ENCODE measurements at places on chromosomes 4 and X.

- DNase-seq: no peak
These were observed 22.2 kb downstream of the CRMP1 start for GRCh38 chr4:5870701-5871100.

DNA sequence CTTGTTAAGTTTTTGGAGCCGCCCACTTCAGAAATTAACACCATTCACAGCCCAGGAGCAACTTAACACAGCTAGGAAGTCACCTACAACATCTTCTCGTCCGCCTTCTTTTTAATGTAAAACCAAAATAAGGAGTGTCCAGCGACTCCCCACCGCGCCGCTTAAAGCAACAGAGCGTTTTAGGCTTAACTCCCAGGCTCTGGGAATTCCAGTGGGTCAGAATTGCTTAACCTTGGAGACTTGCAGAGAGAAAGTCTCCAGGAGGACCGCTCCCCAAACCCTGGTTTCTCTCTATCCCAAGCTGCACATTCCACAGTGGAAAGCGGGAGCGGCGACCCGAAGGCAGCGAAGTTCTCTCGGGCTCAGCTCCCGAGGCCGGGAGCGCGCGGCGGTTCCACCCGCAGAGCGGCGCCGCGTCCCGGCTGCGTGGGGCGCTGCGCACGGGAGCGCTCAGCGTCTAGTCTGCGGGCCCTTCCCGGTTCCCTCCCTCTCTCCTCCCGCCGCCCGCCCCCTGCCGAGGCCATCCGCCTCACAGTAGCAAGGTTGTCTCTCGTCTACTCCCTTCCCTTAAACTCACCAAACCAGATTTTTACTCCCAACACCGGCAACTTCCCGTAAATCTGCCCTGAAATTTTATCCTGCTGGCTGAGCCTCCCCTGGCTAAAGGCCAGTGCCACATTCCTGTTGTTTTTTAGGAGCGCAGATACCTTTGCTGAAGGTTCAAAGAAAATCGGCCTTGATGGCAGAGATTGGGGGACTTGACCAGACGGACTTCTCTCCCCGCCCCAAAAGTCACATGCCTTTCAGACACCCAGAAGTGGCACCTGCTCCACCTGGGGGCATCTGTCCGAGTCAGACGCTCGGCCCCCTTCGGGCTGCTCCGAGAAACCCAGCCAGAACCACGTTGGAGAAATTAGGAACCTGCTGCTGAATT lies at the start of gene RBM47:
RBM47 (minus strand) TSS at position 464 of the 934 bp plus-strand sequence. CDS start 190,971 bp downstream, outside the sequence.
- peak; percentile 36 for DNase-seq

GRCh38 chr4:171851295-171851694 lies 38.1 kb downstream of the GALNTL6 start:
- DNase-seq: no peak

DNA sequence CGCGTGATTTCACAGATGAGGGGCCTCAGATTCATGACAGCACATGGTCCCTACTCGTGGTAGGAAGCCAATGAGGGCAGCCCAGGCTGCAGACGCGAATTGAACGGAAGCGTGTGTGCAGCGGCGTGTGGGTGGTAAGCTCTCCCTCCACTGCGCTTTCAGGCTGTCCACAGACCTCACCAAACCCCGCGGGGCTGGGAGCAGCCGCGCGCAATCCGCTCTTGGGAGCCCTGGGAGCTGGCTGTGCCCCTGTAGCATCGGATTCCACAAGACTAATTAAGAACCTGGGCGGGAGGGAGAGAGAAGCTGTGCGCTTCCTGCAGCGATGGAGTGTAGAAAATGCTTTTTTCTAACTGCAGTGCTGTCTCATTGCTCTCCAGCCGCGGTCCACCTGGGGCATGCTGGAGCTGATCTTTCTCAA lies 134.9 kb downstream of the STOX2 start:
- no peak for DNase-seq

DNA sequence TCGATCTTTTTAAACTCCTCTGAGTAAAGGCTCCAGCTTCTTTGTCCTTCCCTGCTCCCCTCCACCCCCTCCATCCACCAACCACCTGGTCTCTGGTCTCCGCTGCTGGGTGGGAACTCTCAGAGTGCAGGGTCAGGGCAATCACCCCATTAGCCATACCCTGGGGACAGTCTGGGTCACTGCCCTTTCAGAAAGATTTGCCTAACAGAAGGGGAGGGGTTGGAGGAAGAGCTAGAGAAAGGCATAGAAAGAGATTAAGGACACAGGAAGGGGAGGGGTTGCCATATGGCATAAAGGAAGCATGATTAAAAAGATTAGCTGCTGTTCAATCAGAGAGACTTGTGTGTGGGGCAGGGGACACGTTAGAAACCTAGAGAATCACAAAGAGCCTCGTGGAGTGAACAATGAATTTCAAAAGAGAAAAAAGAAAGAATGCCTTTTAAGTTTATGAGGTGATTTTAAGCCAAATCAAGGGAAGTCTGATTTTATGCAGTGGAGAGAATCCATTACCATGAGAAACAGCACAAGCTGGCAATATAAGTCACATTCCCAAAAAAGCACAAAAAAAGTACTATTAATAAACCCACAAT lies 115.5 kb upstream of the ACSL4 start:
- no peak for DNase-seq

GRCh38 chr4:182717788-182718583 lies 199.2 kb downstream of the DCTD start:
- DNase-seq: no peak

- no peak for DNase-seq
These were observed 23.1 kb upstream of the NAP1L5 start for GRCh38 chr4:88720451-88721428.

GRCh38 chr4:145012841-145013240 lies 85.2 kb downstream of the ANAPC10 start:
- DNase-seq: no peak

GRCh38 chrX:119325456-119325855 lies 73.7 kb upstream of the SLC25A43 start:
- DNase-seq: no peak

GRCh38 chr4:163554870-163555465 lies 60.5 kb downstream of the TMA16 start:
- DNase-seq: no peak

DNA sequence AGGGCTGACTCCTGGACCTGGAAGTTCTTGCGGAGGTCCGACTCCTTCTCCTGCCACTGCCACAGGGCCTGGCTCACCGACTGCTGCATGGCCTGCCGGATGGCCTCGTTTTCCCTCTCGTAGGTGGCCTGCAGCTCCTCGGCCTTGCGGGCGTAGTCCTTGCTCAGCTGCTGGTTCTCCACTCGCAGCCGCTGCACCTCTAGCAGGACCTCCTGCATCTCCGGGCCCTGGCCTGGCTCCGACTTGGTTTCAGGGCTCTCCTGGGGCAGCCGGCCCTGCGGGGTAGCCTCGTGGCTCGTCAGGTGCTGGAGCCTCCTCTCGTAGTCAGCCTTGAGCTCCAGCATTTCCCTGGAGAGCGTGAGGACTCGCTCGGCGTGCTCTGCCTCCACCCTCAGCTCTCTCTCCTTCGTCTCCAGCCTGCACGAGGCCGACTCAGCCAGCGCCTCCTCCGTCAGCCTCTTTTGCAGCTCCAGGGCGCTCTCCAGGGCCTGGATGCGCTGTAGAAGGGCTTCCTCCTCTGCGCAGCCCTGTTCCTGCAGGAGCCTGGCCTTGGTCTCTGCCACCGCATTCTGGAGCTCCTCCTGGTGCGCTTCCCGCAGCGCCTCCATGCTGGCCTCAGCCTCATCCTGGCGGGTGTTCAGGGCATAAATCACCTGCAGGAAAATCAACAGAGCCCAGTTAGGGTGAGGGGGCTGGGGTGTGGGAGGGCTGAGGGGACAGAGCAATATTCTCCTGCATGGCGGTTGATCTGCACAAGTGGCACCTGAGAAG lies 72.2 kb downstream of the FAM184B start:
- DNase-seq: no peak

GRCh38 chr4:5955856-5956255 lies 62.4 kb downstream of the C4orf50 start:
- DNase-seq: no peak

- no peak for DNase-seq
These were observed 1091.0 kb downstream of the C4orf33 start for GRCh38 chr4:130186931-130187330.

All from activated CD4-positive, alpha-beta T cell treated with anti-CD3 and anti-CD28 coated beads, Interleukin-2, amount 10 ng/mL, durations not matched to agents 7 days and 5 days (primary cell).